ENCODE measurements at places on chromosomes 6 and 20. TPM values are rescaled to one million over a fixed set of nuclear protein-coding genes. Genes with fewer than 3 reads are reported as not detected.

OPRL1 gene
- total RNA-seq, result 0.16 TPM

ADGB gene
- not detected for total RNA-seq

LY6G6F gene
- not detected for total RNA-seq

CHRNA4 gene
- not detected for total RNA-seq

OR2H1 gene
- total RNA-seq, result not detected

CTNNBL1 gene
- total RNA-seq, result 37.3 TPM

GPX5 gene
- total RNA-seq, result not detected

FAM83C gene
- total RNA-seq, result not detected

MICB gene
- 60.0 TPM for total RNA-seq

NKAIN2 gene
- total RNA-seq, result not detected

TREML2 gene
- total RNA-seq, result not detected

DOK5 gene
- 4.0 TPM for total RNA-seq

KHDC1L gene
- not detected for total RNA-seq

CRISP2 gene
- not detected for total RNA-seq

BPIFA1 gene
- not detected for total RNA-seq

DNA sequence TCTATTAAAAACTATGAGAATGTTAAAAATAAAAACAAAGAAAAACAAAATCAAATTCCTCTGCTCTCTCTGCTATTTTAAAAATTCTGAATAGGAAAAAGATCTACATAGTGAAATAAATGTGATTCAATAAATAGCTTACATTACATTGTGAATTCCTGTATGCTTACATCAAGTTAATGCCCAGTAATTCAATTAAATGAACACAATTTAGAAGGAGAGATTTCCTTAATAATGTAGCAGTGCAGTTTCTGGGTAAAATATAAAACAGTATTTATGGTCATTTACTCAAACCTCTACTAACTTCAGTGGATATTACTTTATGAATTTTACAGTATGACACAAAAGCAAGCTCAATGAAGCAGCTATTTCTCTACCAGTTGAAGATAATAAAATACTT, 594.6 kb downstream of the EYS start:
- DNase-seq, result no peak

DNA sequence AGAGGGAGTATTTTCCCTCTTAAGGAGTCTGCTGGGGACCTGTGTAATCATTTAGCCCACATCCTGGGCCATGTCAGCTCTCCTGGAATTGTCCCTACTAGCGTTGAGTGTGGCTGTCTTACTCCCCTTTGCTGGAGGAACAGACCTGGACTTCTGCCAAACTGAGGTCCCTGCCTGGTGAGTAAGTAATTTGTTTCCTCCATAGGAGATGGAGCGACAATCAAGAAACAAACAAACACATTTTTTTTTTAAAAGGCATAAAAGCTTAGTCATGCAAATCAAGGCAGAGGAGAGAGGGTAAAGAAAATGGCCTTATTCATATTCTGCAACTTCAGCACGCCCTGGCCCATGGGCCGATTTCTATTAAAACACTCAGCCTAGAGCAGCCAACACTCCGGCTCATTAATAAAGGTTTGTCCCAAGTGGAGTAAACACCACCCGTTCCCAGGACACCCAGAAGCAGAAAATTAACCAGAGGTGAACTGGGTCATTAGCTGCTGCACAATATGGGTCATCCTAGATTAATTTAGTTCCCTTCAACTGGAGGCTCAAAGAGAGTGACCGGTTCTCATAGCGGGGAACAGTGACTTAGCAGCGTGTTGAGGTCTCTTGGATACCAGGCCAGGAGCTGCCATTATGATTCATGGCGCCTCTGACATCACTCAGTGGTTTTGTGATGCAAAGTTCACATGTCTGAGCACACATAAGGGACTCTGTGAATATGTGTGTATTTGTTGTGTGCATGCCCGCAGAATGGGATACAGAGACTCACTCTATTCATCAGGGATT, 165.0 kb upstream of the SULF2 start:
- peak; percentile 94 for DNase-seq

DNA sequence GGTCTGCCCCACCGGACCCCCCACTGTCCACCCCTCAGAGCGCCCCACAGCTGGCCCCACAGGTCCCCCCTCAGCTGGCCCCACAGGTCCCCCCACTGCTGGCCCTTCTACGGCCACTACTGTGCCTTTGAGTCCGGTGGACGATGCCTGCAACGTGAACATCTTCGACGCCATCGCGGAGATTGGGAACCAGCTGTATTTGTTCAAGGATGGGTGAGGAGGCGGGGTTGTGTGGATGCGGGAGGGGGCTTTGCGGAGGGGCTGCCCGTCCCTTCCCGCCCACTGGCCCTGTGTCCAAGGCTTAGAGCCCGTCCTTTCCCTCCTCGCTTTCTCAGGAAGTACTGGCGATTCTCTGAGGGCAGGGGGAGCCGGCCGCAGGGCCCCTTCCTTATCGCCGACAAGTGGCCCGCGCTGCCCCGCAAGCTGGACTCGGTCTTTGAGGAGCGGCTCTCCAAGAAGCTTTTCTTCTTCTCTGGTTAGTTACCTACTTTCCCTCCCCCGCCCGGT, 4.7 kb downstream of the MMP9 start:
- DNase-seq, result no peak

DNA sequence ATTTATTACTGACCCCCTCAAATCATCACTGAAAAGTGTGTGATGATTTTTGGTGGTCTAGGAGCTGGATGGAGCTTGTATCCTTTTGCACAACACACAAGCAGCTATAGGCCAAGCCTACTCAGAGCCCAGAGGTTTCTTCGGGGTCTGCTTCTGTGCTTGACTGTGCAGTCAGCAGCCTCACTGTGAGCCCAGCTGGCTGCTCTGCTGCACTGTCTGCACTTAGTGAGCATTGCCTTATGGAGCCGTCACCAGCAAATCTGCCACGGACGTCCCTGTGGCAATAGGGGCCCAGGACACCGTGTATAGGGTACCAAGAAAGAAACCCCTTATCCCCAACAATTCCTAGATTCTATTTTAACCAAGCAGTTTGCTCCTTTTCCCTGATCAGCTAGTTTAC, 38.6 kb upstream of the GMPR start:
- no peak for DNase-seq

DNA sequence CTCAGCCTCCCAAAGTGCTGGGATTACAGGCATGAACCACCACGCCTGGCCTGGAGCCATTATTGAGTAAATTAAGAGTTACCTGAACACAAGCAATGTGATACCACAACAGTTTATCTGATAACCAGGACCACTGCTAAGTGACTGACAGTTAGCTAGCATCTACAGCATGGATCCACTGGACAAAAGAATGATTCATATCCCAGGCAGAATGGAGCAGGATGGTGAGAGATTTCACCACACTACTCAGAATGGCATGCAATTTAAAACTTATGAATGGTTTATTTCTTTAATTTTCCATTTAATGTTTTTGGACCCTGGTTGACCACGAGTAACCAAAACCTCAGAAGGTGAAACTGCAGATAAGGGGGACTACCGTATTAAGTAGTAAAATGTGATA, 48.6 kb downstream of the RALGAPA2 start:
- no peak for DNase-seq

- no peak for DNase-seq
Observed at GRCh38 chr20:39310363-39310995, 348.3 kb downstream of the DHX35 start.

DNA sequence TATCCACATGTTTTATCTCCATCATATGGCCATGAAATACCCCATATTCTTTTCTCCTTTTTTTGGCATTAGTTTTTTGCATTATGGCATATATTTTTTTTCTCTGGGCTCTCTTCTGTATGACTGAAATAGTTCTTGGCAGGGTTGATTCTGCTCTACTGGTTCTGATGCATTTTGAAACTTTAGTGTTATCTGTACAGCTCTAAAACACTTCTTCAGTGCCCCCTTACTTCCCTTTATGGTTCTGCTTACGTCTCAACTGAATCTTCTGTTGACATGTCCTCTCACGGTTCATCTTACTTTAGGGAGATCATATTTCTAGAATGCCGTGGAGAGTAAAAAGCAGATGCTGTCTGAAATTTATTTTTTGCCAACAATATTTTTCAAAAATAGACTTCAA, 23.2 kb upstream of the TXNDC5 start:
- DNase-seq, result no peak

GRCh38 chr6:138818496-138819194, 22.8 kb downstream of the ECT2L start:
- DNase-seq, result no peak

DNA sequence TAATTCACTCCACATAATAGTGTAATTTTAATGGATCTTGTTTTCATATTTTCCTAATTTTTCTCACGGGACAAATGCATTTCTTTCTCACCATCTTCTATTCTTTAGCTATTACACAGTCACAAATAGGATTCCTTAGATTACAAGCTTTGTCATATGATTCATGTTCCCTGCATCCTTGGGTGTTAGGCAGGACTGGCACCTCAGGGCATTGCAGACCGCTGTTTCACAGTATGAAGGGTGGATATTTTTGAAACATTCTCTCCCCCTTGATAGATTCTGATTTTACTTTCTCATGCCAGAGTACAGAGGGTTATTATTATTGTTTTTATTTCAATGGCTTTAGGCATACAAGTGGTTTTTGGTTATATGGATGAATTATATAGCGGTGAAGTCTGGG, 602.5 kb downstream of the PHF3 start:
- DNase-seq, result no peak

GRCh38 chr6:161067749-161068148, 76.2 kb downstream of the MAP3K4 start:
- DNase-seq, result no peak

- no peak for DNase-seq
Observed at GRCh38 chr6:3997177-3997770, 81.7 kb downstream of the FAM217A start.

DNA sequence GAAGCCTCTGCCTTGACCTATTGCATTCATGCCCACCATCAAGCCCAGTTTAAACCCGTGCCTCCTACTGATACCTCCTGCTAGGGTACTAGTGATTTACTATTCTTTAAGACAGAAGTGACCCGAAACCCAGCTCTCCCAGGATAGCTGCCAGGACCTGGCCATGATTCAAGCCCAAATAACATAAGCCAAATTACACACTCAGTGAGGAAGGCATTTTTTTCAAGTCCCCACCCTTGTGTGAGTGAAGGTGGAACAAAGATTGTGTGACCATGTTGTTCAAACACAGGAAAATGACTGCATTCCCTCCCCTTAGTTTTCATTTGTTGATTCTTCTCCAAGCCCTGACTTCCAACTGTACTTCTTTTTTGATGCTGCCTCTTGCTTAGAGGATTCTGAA, 3.7 kb upstream of the KAT14 start:
- DNase-seq, result no peak

DNA sequence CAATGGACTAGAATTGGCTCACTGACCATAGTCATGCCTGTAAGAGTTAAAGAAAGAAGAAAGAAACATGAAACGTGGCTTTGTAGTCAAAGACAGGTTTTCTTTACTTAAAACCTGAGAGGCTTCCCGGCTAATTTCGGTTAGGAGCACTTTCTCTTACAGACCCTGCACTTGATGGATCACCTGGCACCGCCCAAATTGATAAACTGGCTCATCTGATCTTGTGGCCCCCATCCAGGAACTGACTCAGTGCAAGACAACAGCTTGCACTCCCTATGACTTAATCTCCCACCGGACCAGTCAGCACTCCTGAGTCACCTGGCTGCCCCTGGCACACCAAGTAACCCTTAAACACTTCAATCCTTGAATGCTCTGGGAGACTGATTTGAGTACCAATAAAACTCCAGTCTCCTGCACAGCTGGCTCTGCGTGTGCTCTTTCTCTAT, 12.3 kb downstream of the TMEM14B start:
- DNase-seq, result peak; percentile 55

DNA sequence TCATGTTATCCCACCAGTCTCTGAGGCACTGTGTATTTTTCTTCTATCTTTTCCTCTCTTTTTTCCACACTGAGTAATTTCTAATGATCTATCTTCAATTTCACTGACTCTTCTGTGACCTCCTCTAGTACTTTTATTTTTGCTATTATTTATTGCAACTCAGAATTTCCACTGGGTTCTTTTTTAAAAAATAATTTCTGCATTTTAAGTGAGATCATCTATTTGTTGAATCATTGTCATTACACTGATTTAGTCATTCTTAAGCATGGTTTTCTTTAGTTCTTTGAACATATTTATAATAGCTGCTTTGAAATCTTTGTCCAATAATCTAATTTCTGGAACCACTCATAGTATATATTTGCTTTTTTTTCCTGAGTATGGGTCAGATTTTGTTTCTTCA, 96.7 kb upstream of the SLC22A16 start:
- no peak for DNase-seq

- DNase-seq, result no peak
Observed at GRCh38 chr20:17377231-17377630, 150.4 kb downstream of the PCSK2 start.

GRCh38 chr6:132927713-132928112, 113.3 kb downstream of the RPS12 start:
- no peak for DNase-seq

- DNase-seq, result peak; percentile 94
Observed at GRCh38 chr6:34887753-34888513, at the start of gene TAF11. TSS of gene TAF11 (minus strand) at chr6:34888042. CDS start at chr6:34887957, 85 bp downstream.

DNA sequence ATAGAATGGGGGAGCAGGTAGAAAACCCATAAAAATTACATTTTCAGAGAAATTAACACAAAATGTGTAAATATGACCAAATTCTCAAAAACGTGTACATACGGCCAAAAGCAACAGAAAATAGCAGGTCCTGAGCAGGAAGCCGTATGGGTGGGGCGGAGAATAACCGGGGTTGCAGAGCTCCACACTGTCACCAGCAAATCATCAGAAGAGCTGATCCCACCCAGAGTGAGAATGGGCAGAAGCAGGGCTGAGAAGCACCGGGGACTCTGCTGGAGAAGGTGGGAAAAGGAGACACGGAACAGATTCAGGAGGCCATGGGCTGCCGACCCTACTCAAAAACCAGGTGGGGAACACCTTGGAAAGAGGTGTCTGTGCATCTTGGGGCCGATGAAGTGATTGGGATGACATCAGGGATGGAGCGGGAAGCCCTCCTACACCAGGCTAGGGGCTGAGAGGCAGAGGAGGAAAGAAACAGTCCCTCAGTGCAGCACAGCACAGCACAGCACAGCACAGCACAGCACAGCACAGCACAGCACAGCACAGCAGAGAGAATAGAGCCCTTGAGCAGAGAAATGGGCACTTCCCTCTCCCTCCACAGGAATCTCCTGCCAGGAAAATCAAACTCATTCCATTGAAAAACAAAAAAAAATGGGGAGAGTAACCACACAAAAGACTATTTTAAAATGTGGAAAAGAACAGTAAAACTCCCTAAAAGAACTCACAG, 22.3 kb downstream of the STX7 start:
- no peak for DNase-seq

- DNase-seq, result no peak
Observed at GRCh38 chr6:168145747-168146596, 67.0 kb upstream of the FRMD1 start.

GRCh38 chr20:33086052-33086722, 6.7 kb downstream of the BPIFB4 start:
- no peak for DNase-seq

- no peak for DNase-seq
Observed at GRCh38 chr20:53695797-53696527, 102.3 kb upstream of the ZNF217 start.

GRCh38 chr6:89522778-89523177, 89.8 kb downstream of the ANKRD6 start:
- no peak for DNase-seq
